Prostate gland (tissue), 2 donors: ENCODE measurements at places on chromosomes 4 and X.
A peak's percentile ranks its signal among the peaks of the same experiment; 100 is the strongest.

- DNase-seq = no peak
These were observed 155.0 kb upstream of the MAP3K15 start for GRCh38 chrX:19670321-19670750.

DNA sequence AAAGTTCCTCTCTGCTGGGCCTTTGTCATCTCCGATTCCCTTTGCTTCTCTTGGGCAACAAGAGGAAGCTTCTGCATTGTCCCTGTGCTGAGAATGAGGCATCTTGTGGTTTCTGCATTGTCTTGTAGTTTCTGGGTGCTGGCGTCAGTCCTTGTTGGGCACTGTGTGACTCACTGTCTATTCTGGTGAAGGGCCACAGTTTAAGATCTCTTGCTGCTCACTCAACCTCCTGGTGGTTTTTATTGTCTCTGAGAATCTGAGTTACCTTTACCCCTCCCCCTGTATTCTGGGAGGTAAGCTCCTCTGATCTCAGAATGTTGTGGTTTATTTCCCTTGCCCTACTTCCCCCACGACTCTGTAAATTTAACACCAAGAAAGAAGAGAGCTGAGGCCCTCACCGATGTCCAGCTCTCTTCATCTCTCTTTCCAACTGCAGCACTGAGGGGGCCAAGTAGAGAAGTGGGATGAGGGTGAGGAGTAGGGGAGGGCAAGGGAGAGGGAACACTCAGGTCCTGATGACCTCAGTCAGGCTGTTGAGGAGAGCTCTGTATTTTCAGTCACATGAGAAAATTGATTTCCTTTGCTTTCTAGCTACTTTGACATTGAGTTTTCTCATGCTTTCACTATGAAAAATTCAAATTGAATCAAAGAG, 441.6 kb upstream of the PITX2 start:
- no peak for DNase-seq

- no peak for DNase-seq
These were observed 10.0 kb downstream of the FBXW7 start for GRCh38 chr4:152525878-152526277.

- DNase-seq = no peak
These were observed 26.5 kb upstream of the CHRNA9 start for GRCh38 chr4:40308528-40309122.

DNA sequence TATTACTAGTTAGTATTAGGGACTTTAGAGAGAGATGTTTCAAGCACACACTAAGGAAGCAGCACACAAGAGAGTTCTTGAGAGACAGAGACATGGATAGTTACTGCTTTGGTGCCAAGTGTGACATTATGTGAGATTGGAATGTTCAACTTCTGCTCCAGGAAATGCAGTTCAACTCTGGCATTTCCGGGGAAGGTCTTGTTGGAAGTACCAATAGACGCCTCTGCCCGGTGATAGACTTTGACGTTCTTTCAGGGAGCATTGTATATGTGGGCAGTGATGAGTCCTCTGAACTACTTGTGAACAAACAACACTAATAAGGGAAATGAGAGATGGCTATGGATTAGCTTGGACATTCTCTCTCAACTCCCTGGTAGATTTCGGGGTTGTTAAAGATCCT, 638.1 kb upstream of the BOD1L1 start:
- no peak for DNase-seq

- no peak for DNase-seq
These were observed 52.4 kb upstream of the IL21 start for GRCh38 chr4:122673252-122673651.

DNA sequence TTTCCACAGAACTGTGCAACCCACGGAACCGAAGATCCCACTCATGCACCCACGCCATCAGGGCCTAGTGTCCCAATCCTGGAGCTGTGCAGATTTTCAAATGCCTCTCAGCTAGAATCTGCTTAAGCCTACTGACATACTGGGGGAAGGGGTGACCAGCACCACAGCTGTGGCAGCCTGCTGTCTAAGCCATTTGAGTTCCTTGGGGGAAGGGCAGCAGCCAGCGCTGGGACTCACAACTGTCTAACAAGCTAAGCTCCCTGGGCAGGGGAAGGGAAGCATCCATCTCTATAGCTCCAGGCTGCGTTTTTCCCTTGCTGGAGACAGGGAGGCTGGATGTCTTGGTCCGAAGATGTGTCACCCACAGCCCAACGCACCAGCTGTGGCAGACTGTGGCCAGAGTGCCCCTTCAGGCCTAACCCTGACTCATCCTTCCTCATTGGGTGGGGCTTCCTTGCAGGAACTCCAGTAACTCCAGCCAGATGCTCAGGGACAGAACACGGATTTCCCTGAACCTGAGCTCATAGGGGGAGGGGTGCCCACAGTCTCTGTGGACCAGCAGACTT, 194.8 kb downstream of the CHRDL1 start:
- DNase-seq = no peak

DNA sequence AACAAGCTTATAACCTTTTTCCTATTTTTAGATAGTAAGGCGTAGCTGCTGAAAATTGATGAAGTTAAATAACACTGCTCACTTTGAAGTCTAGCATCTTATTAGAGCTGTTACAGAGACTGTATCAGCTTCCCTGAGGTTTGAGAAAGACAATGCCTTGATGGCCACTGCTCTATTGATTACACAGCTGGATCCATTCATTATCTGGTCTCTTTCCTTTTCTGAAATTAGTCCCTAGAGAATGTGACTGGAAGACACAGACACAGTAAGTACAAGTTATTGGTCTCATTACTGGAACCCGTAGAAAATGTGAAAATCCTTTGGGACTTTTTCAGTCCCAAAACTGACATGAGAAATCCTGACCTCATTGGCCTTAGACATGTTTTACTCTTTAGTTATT, 188.3 kb downstream of the NAF1 start:
- no peak for DNase-seq

DNA sequence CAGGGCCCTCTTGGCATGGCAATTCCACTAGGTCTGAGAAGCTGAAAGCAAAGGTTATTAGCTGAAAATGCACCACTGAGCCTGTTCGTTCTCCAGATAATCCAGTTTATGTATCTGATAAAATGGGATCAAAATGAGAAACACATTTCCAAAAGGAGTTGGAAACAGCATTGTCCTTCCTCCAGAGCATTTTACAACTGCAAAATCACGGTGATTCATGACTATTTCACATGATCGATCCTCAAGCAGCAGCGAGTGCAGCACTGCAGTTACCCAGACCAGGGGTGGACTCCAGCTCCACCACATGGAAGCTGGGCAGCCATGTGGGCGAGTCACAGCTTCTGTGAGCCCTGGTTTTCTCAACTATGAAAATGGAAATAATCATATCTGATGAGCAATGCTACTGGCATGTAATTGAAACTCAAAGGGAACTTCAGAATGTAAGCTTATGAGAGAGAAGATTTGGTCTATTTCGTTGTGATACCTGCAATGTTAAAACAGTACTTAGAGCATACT, 78.7 kb upstream of the MSX1 start:
- DNase-seq = no peak

GRCh38 chrX:3204606-3205005, 141.8 kb downstream of the MXRA5 start:
- no peak for DNase-seq

GRCh38 chrX:721354-721753, 90.8 kb downstream of the SHOX start:
- no peak for DNase-seq

GRCh38 chr4:38565271-38566199, 98.5 kb upstream of the KLF3 start:
- DNase-seq = peak; percentile 55

DNA sequence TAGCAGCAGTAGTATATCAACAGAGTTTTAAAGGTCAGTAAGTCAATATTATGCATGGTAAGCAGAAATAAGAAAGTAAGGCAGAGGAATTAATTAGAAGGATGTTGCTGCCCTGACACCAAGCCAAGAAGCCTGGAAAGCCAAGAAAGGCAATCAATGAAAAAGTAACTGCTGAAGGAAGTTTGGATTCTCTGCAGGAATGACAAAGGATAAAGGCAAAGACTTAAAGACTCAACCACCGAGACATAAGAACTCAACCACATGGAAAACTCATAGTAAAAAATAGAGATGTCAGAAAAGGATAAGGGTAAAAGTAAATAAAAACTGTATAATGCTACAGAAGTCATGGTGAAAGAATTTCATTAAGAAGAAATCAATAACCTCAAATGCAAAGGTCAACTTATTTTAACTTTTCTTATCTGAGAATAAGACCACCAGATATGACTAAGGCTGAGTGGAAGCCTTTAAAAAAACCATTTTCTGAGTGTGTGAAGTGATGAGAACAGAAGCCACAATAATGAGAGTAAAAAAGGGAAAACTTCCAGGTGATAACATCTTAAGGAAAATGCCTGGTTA, 55.2 kb downstream of the NEK1 start:
- DNase-seq = no peak

DNA sequence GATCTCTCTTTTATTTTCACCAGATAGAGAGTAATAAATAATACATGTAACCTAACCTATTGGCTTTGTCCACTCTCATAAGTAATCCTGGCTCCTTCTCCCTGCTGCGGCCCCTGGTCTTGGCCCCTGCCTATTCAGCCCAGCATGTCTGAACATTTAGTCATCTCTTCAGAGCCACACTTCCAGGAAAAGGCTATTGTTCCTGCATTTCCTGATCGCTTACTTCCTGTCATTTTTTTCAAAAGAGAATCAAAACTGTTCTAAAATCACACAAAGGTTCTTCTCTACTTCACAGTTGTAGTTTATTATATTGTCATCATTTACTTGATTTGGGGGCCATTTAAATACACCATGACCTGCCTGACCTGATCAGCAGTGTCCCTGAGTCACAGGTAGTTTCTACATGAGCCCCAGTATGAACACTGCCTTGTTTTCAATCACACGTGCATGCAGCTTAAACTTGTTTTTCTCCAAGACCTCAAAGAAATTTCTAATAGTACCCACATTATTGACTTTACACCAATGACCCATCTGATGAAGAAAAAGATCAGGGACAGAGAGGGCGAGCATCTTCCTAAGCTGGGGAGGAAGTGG, 47.4 kb upstream of the KDR start:
- no peak for DNase-seq

- no peak for DNase-seq
These were observed 106.3 kb upstream of the TMLHE start for GRCh38 chrX:155718972-155719586.

DNA sequence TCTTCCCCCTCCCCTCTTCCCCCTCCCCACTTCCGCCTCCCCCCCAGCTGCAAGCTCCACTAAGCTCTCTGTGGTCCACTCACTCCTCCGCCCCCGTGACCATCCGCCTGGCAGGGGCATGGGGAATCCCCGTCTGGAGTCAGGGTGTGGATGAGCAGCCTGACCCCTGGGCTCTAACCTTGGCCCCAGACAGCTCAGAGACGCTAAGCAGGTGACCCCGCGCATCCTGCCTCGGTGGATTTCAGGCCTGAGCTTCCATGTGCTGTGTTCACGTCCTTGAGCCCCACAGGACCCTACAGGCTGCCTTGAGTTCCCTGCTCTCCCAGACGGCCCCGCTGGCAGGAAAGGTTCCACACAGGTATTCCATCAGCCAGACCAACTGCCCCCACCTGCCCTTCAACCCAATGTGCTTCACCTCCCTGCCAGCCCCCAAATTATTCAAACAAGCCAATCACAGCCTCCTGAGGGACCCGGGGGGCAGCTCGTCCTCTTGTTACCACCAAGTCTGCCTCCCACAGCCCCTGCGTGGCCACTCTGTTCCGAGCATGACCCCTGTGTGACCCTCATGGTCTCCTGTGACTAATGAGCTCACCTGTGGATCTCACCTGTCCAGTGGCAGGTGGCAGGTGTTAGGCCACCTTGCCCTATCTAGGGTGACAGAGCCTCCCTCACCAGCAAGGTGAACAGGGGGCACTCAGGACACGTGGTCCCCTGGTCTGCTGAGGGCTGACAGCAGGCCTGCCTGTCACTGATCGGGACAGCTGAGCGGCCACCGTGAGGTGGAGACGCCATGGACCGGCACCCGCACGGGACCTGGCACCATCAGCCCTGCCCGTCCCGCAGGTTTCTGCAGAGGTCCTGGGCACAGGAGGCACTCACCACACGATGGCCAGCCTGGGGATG, 73.2 kb upstream of the MXD4 start:
- no peak for DNase-seq

DNA sequence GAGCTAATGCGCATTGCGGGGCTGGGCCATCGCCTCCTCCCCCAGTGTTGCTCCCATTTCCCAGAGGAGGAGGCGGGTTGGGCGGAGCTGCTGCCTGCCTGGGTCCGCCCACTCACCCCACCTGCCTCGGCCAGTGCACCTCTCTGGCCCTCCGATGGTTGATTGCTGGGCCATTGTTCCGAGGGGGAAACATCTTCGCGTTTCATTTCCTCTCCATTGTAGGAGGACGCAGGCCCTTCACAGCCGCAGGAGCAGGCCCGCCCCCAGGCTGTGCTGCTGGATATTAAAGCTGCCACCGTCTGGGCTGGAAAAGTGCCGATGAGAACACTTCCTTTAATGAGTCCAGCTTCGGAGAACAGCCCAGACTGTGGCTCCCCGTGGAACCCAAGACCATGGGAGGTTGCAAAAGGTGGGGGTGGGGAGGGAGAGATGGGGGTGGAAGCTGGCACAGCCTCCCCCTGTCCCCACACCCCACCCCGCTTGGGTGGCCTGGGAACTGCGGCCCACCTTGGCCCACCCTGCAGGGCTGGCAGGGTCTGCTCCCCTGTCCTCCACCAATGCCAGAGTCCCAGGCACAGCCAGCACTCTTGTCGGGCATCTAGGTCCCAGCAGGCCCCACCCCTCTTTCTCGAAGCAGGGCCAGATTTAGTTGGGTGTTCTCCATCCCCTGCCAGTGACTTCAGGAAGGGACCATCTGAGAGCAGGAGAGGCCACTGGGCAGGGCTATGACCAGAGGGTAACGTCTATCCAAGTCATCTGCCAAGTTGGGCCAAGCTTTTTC, 96.6 kb downstream of the ADRA2C start:
- no peak for DNase-seq

GRCh38 chrX:22122510-22122909, 90.4 kb downstream of the PHEX start:
- peak; percentile 68 for DNase-seq

DNA sequence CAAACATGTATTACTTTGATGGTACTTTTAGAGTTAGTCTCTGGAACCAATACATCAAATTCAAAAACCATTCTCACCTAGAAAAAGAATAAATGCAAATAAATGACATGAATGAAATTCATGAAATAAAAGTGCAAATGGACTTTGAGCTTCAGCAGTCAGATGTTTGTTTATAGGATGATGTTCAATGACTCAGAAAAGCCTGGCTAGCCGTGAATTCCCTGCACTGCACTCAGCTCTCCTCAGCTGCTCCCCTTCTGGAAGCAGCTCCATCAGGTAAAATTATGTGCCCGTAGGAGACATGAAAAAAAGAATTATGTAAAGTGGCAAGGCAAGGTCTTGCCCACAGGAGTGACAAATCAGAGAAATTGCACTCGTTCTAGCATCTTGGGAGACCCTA, 390.6 kb downstream of the GPM6A start:
- no peak for DNase-seq
